Stimulated activated CD4-positive, alpha-beta T cell treated with anti-CD3 and anti-CD28 coated beads, TNF-alpha, amount 100 ng/mL, for 48 hours (primary cell): ENCODE measurements at places on chromosomes 16 and 17.

GRCh38 chr17:76635659-76636360 is 7.7 kb downstream of the ST6GALNAC1 start:
- no peak for DNase-seq

- DNase-seq, result no peak
Measured at GRCh38 chr16:17607075-17607509, 136.3 kb upstream of the XYLT1 start.

GRCh38 chr17:17837380-17837821 is 615 bp upstream of the SREBF1 start:
- DNase-seq, result no peak

GRCh38 chr16:9091867-9092281 is 430 bp downstream of the HAPSTR1 start:
- no peak for DNase-seq

GRCh38 chr16:35631261-35631945 is 2172.0 kb downstream of the TP53TG3F start:
- DNase-seq, result no peak

- DNase-seq, result no peak
Measured at GRCh38 chr17:71484546-71484945, 636.3 kb upstream of the SOX9 start.

- no peak for DNase-seq
Measured at GRCh38 chr17:33046361-33047255, 55.0 kb downstream of the SPACA3 start.

GRCh38 chr17:9908649-9909042 is 3.6 kb upstream of the RCVRN start:
- DNase-seq, result no peak

GRCh38 chr16:19499481-19499880 is 22.4 kb downstream of the GDE1 start:
- no peak for DNase-seq

- DNase-seq, result no peak
Measured at GRCh38 chr16:81041696-81042095, 6.1 kb downstream of the ATMIN start.

- DNase-seq, result no peak
Measured at GRCh38 chr16:88030498-88030897, 79.3 kb downstream of the BANP start.

DNA sequence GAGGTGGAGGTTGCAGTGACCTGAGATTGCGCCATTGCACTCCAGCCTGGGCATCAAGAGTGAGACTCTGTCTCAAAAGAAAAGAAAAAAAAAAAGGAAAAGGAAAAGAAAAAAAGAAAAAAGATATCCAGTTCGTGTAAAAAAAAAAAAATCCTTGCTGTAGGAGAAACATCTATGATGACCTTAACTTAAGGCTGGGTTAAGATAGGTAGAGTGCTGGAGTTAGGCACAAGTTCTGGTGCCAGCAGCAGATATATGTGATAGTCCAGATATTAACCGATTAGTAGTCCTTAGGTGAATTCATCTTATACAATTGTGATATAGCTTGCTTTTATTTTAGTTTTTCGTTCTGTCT is 17.2 kb downstream of the PSMD11 start:
- DNase-seq, result no peak

DNA sequence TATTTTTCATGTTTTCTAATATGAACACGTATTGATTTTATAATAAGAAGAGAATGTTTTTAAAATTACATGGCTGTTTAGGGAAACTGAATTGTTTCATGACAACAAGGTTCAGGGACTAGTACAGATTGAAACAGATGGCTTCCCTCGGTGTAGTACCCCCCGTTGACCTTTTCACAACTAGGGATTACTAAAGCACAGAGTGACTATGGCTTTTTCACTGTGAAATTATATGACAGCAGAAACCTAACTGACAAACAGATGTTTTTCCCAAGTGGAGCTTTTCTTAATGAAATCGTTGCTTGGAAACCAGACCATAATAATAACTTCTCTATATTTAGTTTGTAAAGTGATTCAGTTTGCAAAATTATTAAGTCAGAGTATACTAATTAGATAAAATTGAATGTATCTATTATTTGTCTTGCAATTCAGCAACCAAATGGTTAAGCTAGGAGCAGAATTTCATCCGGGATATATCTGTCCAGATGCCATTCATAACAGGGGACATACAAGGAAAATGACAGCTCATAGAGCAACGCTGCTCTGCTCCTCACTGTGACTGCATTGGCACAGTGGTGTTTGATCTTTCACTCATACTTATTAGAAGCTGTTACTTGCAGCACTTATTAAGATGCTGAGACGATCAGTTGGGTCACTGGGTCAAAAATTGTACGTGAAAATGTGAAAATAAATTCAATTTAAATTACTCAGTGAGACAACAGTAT is 111.7 kb downstream of the TANGO6 start:
- no peak for DNase-seq

- DNase-seq, result no peak
Measured at GRCh38 chr16:24838554-24839266, 7.1 kb upstream of the SLC5A11 start.

DNA sequence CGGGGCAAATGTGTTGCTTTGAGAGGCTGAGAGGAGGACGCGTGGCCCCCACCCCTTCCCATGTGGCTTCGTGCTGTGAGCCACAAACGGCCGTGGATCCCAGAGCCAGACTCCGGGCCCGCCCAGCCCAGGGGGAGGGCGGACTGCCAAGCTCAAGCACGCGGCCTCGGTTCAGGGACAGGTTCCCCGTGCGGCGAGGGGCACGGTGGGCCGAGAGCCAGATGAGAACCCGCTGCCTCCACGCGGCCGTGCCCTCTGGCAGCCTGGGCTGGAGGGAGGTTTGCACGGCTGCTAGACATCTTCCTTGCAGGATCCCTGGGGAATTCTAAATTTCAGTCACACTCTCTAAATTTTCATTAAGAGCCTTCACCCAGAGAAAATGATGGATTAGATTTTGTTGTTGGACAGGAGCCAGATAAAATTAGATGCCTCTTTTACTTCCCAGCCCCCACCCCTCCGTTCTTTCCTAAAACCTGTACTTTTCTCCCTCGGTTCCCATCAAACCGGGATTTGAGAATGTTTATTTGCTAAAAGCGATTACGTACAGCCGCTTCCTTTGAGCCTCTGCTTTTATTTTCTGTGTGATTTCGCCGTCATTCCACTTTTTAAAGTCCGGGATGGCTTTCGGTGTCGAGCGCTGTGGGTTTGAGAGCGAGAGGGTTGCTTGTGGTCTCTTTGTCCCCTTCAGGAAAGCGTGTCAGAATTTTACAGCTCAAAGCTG is 25.0 kb upstream of the GNG13 start:
- no peak for DNase-seq

GRCh38 chr17:79005063-79005861 is 4.3 kb downstream of the CANT1 start:
- no peak for DNase-seq

DNA sequence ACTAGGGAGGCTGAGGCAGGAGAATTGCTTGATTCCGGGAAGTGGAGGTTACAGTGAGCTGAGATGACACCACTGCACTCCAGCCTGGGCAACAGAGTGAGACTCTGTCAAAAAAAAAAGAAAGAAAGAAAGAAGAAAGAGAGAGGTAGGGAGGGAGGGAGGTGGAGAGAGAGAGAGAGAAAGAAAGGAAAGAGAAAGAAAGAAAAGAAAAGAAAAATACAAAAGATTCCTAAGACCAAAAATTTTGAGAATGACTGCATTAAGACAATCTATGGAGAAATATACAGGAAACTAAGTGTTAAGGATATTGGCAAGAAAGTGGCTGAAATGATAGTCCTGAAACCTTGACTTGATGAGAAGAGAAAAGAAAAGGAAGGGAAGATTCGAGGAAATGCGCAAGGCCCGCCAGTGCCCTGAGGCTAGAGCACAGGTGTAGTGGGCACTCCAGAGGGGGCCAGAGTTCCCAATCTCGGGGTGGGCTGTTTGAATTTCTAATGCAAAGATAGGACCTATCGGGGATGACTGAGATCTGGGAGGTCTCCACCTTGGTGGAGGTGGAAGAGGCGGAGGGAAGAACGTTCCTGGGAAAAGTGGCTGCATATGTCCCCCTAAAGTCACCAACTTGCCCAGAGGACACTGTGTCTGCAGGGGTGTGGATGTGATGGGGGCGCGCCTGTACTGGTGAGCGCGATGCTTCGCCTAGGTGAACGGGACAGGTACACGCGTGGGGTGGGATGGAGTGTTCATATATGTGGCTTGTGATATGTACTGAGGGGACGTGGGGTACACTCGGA is 654 bp upstream of the SCNN1B start:
- no peak for DNase-seq

DNA sequence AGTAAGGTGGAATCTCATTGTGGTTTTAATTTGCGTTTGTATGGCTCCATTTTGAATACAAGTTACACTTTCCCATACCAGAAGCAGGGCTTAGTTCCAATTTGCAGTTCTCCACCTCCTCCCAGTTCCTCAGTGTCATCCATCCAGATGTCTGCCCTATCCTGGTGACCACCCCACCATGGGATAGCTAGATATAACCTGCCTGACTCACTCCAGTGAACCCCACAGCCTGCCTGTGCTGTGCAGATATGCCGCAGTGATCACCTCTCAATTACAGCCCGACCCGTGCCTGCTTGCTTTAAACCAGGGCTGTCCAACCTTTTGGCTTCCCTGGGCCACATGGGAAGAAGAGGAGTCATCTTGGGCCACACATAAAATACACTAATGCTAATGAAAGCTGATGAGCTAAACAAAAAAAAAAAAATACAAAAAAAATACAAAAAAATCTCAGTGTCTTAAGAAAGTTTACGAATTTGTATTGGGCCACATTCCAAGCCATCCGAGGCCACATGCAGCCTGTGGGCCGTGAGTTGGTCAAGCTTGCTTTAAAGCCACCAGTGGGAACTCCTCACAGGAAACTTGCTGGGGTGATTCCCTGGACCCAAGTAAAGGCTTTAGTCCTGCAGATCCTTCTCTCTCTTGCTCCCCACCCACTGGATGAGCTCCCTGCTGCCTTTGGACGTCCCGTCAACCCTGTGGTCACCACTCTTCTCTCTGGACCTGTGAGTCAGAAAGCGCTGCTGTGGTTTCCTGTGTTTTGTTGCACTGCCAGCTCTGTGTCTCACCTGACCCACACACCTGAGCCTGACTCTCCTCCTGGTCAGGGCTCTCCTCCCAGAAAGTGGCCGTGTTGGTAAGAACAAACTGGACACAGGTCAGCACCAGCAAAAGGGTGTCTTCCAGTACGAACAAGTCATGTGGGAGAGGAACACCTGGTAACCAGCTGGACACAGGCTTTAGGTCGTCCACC is 83.0 kb downstream of the EMP2 start:
- no peak for DNase-seq

GRCh38 chr16:1108299-1109252 is 12.5 kb upstream of the C1QTNF8 start:
- no peak for DNase-seq

- DNase-seq, result no peak
Measured at GRCh38 chr17:8310601-8311123, 621 bp downstream of the ARHGEF15 start.

DNA sequence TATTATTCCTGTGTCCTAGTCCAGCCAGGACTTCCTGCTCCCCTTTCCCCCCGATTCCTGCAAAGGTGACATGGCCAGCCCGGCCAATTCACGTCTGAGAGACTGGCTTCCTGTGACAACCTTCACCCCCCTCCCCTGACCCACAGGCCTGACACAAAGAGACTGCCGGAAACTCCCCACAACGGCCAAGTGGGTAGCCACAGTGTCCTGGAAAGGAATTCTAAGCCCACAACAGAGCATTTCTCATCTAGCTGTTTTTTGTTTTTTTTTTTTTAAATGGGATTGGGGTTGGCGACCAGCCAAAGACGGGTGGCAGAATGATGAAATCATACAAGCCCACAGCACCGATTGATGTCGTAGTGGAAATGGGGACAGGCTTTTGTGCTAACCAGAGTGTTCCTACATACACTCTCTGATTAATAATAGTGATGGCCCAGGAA is 2.8 kb upstream of the XAF1 start:
- DNase-seq, result no peak

DNA sequence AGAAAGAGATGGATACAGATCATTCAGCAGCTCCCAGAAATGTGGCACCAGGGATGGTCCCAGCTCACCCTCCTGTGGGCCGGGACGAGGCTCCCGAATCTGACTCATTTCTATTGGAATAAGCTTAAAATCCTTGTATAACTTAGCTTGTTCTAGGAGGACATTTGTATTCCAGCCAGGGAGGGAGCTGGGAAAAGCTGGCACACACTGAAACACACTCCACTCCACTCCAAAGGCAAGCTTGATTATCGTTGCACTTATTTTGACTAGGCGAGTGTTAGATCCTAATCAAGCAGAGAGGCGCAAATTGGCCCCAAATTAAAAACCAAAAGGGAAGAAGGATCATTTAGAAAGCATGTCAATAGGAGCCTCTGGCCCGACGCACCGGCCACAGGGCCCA is 339.5 kb downstream of the HS3ST4 start:
- no peak for DNase-seq

- no peak for DNase-seq
Measured at GRCh38 chr16:49491106-49491670, 117.6 kb downstream of the C16orf78 start.

GRCh38 chr16:55647798-55648197 is 8.0 kb upstream of the SLC6A2 start:
- DNase-seq, result no peak

- no peak for DNase-seq
Measured at GRCh38 chr17:11645426-11645825, 47.2 kb downstream of the DNAH9 start.

GRCh38 chr16:751152-752006 is 9.2 kb upstream of the MSLN start:
- DNase-seq, result no peak

GRCh38 chr17:68439656-68440290 is 17.5 kb downstream of the WIPI1 start:
- no peak for DNase-seq

GRCh38 chr17:78923660-78924453 is 1.3 kb downstream of the TIMP2 start:
- DNase-seq, result no peak

DNA sequence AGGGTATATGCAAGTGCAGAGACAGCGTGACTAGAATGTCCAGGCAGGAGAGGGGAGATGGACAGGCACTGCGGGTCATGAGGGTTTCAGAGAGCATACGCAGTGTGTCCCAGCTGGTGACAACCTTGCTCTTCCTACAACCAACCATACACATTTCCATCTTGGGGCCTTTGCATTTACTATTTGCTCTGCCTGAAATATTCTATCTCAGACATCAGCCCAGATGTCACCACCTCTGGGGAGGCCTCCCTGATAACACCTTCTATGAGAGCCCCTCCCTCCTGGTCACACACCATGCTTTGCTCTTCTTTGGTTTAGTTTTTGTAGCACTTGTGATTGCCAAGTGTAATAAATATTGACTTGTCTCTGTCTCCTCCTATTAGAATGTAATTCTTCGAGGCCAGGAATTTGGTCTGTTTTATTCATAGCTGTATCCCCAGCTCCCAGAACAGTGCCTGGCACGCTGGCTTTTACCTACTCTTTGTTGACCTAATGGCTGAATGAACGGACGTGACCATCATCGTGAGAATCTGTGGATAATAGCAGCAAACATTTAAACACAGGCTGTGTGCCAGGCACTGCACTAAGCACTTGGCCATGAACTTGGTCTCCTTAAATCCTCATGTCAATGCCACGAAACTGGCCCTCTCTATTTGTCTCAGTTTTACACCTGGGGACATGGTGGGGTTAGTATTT is 51.9 kb downstream of the PLCG2 start:
- DNase-seq, result no peak
